ENCODE measurements at places on chromosomes 2 and 18.
A peak's percentile ranks its signal among the peaks of the same experiment; 100 is the strongest.

DNA sequence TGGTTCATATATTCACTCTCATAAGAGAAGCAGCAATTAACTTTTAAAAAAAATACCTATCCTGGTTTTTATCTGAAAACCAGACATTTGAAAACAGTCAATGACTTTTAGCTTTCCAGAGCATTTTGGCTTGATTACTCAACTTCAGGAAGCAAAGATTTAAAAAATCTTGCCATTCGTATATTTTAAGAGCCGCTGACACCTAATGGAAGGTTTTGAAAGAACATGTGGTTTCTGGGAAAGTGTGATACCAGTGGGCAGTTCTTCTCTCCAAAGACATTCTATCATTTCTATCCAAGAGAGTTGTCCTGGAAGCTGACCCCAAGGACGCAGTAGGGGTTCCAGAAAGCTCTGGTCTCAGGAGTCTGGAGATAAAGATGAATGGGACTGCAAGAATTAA, 234.7 kb downstream of the TTC32 start:
- no peak for DNase-seq

DNA sequence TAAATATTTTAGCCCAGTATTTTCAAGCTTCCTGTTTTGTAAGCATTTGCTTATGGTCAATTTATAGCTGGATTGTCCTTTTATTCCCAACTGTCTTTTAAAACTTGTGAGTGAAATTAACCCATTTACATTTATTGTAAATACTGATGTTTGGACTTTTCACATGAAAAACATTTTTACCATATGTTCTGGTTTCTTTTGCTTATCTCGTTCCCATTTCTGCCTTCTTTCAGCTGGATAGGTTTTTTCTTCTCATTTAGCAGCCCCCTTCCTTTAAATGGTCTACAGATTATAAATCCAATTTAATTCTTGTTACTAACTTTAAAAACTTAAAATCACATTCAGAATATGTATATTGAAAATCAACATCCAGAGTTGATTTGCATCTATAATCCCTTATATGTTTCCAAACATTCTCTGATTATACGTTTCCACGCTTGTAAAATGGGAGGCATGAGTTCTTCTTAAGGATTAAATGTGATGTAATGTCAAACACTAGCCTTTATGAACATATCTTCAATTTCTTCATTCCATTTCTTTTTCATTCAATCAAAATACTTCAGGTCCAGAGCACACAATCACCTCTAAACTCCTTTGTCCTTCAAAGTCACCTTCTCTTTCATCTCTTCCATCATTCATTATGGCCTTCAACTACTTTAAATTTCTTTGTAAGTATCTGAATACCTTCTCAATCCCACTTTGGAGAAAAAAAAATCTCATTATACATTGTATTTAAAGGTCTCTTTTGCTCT, 1.1 kb upstream of the KDM3A start:
- DNase-seq = no peak

DNA sequence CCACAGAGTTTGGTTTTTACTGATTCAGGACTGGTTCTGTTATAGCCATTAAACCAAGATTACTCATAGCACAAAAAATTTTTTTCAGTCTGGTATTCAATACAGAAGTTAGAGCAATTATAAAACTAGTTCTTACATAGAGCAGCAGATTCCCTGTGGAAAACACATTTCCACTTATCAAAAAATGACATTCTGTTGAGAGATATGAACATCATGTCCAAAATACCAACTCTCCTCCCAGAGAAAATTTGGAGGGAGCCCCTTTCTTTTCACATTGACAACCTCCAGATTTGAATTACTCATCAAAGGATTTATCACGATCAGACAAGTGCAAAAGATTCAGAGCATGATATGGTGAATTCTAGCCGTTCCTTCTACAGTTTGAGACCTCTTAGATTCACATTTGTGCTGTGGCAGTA, 126.8 kb upstream of the SERPINE2 start:
- DNase-seq = no peak

DNA sequence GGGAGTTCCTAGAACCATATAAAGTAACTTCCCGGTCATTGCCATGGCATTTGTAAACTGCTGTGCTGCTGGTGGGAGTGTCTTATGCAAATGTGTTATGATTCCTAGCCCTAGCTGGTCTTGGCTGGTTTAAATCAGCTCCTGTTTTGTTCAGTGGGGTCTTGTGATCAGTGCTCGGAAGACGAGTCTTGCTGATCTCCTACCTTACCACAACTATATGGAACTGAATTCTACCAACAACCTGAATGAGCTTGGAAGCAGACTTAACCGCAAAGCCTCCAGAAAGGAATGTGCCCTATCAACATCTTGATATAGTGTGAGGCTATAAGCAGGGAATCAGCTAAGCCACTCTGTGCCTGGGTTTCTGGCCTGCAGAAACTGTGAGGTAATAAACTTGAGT, 33.5 kb downstream of the POLE4 start:
- no peak for DNase-seq

DNA sequence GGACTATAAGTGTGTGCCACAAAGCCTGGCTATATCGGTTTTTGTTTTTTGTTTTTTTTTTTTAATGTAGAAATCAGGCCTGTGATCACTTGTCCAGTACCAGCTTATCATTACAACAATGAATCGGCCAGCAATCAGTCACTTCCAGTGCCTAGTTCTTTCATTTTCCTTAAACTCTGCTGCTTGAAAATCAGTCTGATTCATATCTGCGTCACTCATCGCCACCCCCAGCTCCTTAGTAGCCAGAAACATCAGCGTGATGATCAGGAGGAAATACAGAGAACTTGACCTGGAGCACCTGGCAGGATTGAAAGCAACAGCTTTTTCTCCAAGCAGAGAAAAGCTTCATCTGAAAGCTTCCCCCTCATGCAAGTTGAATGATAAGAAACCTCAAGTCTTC, 75.4 kb downstream of the SPTBN1 start:
- DNase-seq = no peak

GRCh38 chr2:73968357-73968937, 16.3 kb upstream of the TET3 start:
- DNase-seq = no peak

DNA sequence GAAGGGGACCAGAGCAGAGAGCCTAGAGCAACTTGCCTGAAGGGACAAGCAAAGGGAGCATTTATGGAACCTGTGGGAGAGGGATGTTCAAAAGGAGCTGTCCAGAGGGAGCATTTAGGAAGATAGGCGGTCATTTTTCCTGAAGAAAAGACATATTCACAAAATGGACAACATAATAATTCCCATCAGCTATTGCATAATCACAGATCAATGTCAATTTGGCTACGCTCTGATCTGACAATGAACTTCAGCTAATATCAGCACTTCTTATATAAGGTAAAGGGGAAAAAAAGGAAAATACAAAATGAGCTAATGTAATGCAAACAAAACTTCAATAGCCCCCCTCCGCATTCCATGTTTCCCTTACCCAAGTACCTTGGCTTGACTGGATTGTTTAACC, 291.1 kb upstream of the CDH7 start:
- DNase-seq = no peak

- DNase-seq = no peak
Measured at GRCh38 chr2:74063486-74063885, 78.8 kb downstream of the TET3 start.

DNA sequence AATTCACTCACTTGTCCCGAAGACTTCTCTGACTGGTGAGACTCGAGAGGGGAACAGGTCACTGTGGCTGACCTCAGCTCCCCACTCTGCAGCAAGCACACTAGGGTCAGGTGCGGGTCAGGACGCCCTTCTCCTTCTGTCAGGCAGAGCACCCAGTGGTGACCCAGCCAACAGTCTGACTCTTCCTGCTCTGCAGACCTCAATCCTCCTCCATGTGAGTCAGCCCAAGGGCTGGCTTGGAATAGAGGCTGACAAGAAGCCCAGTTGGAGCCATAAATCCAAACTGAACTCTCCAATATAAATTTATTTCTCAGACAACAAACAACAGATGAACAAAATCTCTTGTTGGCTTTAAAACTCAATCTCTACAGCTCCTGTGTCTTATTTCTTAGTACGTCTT, 253.1 kb downstream of the SH3BP4 start:
- DNase-seq = no peak

GRCh38 chr2:3324404-3325281, 53.0 kb downstream of the EIPR1 start:
- no peak for DNase-seq

DNA sequence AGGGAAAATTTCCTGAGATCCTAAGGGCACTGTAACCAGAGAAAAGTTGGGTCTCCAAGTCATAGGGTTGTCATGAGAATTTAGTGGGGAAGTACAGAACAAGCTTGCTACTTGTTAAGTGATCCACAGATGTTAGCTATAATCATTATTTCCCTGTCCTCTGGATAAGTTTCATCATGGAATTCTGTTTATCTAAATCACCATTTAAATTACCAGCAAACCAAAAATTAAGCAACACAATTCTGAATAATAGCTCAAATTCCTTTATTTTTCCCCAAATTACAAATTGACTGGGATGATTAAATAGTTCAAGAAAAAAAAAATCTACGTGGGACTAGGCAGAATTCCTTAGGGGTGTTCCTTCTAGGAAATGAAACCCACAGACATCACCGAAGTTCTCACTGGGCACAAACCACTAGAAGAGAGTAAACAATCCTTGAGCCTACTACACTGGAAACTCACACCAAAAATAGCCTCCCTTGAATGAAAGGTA, 159.5 kb downstream of the COL6A3 start:
- no peak for DNase-seq

DNA sequence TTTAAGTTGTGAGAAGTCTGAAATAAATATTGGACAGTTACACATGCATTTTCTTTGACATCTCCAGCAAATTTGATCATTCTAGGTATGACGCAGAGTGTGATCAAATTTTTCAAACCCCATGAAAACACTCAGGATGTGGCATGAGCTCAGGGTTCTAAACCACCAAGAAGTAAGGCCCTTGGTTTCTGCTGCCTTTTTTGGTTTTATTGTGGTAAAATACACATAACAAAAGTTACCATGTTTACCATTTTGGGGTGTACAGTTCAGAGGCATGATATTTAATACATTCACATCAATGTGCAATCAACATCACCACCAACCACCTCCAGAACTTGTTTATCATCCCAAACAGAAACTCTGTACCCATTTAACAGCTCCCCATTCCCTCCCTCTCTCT, 64.3 kb upstream of the TTN start:
- DNase-seq = no peak

DNA sequence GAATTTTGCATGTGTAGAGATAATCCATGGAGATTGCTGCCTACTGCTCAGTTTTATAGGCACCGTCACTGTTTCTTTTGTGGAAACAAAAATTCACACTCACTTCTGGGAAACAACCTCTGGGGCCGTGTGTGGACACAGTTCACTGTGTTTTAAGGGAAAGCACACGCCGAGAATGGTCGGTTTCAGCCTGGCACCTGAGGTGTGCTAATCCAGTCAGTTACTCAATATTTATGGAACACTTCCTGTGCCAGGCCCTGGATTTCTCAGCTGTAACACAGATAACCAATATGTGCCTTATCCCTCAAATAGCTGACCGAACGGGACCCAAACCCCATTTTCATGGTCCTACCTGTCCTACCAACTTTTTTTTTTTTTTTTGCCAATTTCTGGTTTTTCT, 179.6 kb downstream of the MGAT5 start:
- peak; percentile 82 for DNase-seq

GRCh38 chr2:59076079-59076619, 835.0 kb upstream of the FANCL start:
- no peak for DNase-seq

DNA sequence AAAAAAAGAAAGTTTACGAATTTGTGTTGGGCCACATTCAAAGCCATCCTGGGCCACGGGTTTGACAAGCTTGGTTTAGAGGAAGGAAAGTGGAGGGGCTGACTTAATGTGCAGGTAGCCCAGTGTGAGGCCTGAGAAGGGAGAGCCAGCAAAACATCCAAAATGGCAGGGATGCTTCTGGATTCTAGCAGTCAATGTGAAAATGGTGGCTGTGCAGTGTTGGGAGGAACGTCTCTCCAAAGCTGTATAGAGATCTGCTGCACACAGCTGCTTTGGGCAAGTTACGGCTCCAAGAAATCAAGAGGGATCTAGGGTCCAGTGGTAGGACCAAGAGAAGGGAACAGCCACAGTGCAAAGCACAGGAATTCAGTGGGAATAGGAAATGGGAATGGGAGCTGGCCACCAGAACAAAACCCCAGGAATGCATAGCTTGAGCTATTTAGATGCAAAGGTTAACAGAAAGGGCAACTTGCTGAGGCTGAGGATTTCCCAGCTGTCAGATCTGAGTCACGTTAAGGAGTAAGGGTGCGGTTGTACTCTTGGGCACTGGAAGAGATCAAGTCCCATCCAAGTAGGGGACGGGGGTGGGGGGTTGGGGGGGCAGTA, 70.6 kb downstream of the B3GNT2 start:
- no peak for DNase-seq

- no peak for DNase-seq
Measured at GRCh38 chr2:132437852-132438669, 21.5 kb downstream of the GPR39 start.

- DNase-seq = no peak
Measured at GRCh38 chr2:165911981-165912380, 41.6 kb downstream of the TTC21B start.

- no peak for DNase-seq
Measured at GRCh38 chr2:54624591-54625071, 98.8 kb upstream of the EML6 start.

- no peak for DNase-seq
Measured at GRCh38 chr2:152646775-152647174, 70.5 kb downstream of the PRPF40A start.

DNA sequence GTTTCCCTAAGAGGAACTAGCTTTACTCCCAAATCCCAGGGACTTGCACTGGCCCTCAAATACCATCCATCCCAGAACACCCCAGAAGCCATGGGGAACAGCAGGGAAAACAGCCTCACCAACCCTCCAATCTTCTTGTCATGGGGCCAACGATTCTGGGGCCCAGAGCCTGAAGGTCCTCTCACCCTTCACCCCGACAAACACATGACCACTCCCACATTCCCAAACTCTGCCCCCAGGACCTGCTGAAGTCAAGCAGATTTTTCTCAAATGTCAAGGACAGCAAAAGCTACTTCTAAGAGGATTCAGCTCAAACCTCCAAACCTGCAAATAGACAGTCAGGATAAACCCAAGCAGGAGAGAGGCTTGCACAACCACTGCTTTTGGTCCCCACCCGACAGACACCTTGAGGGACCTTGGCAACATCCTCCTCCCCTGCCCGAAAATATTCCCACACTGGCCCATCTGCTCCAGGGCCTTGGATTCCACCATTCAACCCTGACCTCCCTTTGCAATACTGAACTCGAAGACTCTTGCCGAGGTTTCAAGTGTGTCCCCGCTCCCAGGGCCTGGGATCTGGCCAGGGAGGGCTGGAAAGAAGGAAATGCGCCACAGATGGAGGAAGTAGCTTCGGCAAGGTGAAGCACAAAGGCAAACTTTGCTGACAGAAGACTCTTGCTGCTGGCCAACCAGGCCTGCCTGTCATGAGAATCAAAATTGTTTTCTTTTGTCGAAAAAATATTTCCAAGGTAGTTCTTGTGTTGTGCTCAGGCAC, 143.3 kb downstream of the ZFP36L2 start:
- no peak for DNase-seq

DNA sequence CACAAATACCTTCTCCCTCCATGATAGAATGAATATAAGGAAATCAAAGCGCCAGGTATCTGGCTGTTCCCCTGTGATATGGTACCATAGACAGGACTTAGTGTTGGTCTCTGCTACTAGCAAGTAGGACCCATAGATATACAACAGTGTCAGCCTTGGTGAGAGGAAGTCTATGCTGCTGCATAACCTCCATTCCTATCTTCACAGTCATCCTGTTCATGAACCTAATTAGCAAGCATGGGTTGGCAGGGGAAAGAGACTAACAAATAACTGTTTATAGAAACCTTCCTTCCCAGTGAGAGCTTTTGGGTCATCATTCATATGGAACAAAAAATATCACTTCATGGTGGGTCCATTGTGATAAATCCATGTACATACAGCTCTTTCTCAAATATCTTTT, 188.9 kb upstream of the FAM98A start:
- DNase-seq = no peak
